Endodermal cell (in vitro differentiated cells): ENCODE measurements at places on chromosomes 11 and 22. TPM values are rescaled to one million over a fixed set of nuclear protein-coding genes. Genes with fewer than 3 reads are reported as not detected.

CD82 gene
- 1.7 to 5.1 TPM (median 3.5 TPM) in 3 replicates for total RNA-seq

DNA sequence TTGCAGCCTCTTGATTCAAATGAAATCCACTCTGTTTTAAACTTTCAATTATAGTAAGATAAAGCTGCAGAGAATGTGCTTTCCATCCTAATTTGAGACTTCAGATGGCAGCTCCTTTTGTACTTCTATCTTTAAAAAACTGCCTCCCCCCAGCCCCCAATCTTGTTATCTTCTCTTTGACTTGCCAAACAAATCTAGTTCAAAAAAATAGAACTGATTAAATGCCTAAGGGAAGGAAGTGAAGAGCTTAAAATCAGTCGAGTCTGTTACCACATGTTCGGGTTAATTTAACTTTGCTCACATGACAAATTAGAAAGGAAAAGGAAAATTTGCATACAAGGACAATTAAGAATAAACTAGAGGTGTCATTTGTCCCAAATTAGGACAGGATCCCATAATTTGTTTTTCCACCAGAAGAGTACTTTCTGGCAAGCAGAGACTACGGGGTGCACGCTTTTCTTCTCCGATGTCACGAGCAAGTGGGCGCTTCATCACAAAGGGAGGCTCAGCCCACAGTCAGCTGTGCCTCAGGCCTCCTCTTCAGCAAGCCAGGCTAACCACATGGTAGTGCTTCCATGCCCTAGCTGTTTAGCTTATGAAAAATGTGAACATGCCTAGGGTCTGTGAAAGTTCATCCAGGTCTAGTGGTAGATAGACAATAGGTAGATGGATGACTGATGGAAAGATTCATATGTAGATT is 69.0 kb upstream of the LDLRAD3 start:
- DNase-seq = no peak
- H3K36me3 ChIP-seq = no peaks in the 10 kb centered on the region
- no peak overlapping the region for H3K27ac ChIP-seq
- no peak overlapping the region for H3K4me3 ChIP-seq

DNA sequence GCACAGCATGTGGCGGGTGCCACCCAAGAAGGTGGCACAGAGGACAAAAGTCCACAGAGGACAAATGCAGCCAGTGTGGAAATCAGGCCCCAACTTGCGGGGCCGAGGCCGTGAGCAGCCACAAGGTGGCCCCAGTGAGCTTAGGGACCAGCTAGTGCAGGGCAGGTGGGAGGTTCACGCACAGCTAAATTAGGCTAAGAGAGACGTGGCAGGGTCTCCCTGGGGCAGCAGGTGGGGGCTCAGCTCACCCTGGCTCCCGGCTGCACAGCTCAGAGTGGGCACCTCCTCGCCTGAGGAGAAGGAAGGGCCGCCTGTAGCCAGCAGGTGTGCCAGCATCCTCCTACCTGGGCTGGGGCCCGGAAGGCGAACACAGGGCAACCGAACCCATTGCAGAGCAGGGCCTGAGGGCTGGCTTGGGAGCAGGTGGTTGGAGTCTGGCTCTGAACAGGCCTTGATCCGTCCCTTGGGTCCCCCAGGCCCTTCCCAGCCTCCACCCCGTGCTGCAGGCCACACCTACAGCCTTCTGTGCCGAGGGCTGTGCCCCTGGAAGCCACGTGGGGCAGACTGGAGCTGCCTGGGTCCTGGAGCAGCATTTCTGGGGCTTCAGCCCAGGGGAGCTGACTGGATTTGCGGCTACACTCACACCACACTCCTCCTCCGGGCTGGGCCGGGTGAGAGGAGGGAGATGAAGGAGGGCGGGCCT is 26.1 kb upstream of the CELSR1 start:
- H3K36me3 ChIP-seq = no peaks in the 10 kb centered on the region
- H3K27ac ChIP-seq = peak overlapping the region; percentile 4
- H3K4me3 ChIP-seq = no peak overlapping the region
- peak; percentile 92 for DNase-seq
- H3K4me1 ChIP-seq = no peaks in the 10 kb centered on the region

GRCh38 chr11:75342966-75343870 is 8.2 kb downstream of the ARRB1 start:
- no peak overlapping the region for H3K4me3 ChIP-seq
- H3K36me3 ChIP-seq = peaks cover 47% of the 10 kb centered on the region

DNA sequence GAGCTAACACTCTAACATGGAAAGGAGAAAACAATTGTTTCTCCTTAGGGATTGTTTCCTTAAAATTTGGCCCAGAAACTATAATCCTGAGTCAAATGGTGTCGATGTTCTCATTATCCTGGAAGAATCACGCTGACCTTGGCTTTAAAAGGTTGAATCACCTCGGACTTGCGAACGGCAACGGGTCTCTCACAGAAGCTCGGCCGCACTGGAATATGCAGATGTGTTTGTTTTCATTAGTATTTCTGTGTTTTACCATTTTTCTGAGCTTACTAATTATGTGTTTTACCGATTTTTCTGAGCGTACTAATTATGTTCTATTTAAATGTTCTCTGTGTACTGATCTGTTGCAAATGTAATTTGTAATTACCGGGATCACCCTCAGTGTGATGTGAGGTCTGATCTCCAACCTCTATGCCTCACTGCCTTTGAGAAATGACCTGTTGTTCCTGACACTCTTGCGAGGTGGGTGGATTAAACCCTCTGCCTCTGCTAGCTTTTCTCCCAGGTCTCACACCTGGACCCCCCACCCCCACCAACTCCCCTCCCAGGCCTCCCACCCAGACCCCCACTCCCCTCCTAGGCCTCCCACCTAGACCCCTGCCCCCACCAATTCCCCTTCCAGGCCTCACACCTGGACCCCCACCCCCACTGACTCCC is 38.3 kb upstream of the BRSK2 start:
- H3K4me3 ChIP-seq = no peak overlapping the region
- no peaks in the 10 kb centered on the region for H3K36me3 ChIP-seq
- H3K4me1 ChIP-seq = no peaks in the 10 kb centered on the region
- DNase-seq = peak; percentile 85

GRCh38 chr22:42800451-42801251 is 56.4 kb downstream of the ARFGAP3 start:
- peaks cover 5% of the 10 kb centered on the region for H3K4me1 ChIP-seq
- no peak overlapping the region for H3K4me3 ChIP-seq
- no peak overlapping the region for H3K27ac ChIP-seq

DNA sequence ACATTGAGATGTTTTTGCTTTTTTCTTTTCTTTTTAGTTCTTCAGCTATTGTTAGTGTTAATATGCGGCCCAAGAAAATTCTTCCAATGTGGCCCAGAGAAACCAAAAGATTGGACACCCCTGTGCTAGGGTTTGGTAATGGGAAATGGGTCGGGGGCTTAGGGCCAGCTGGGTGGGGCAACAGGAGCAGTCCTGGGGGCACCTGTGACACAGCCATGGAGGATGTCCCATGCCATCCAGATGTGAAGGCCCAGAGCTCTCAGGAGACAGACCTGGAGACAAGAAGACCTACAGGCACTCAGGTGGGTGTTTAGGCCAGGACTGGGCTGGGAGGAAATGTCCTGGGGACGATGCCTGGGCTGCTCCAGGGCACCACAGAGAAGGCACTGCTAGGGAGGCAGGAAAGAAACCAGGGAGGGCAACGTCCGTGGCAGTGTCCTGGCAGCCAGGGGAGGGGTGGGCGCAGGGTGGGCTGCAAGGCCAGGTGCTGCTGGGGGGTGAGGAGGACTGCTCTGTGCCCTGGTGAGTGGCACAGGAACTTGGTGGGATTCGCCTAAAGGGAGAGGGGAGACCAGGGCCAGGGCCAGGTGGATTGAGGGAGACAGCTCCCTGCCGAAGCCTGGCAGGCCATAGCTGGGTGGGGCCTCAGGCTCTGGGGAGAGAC is 21.4 kb downstream of the RELT start:
- no peak overlapping the region for H3K27ac ChIP-seq
- H3K4me3 ChIP-seq = no peak overlapping the region
- no peaks in the 10 kb centered on the region for H3K27me3 ChIP-seq
- no peaks in the 10 kb centered on the region for H3K36me3 ChIP-seq
- DNase-seq = peak; percentile 45
- peaks cover 7% of the 10 kb centered on the region for H3K4me1 ChIP-seq

- H3K27me3 ChIP-seq = no peaks in the 10 kb centered on the region
- H3K4me1 ChIP-seq = no peaks in the 10 kb centered on the region
- H3K27ac ChIP-seq = no peak overlapping the region
- H3K4me3 ChIP-seq = no peak overlapping the region
- no peak for DNase-seq
Observed at GRCh38 chr11:37951996-37952395, 1354.0 kb upstream of the RAG2 start.

- no peak overlapping the region for H3K27ac ChIP-seq
- no peaks in the 10 kb centered on the region for H3K4me1 ChIP-seq
- no peaks in the 10 kb centered on the region for H3K27me3 ChIP-seq
- no peaks in the 10 kb centered on the region for H3K36me3 ChIP-seq
Observed at GRCh38 chr11:40125054-40125453, 1334.4 kb downstream of the LRRC4C start.

DNA sequence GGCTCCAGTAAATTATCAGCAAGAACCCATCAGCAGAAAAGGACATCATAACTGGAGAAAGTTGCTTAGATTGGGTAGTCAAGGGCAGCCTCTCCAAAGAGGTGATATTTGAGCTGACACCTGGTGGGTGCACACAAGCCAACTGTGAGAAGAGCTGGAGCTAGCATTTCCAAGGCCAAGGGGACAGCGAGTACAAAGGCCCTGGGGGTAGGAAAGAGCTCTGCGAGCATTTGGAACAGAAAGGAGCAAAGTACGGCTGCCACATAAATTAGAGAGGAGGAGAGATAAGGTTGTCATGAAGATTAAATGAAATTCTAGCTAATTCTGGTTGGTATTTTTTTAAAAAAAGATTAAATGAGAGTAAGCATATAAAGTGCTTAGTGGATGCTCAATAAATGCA is 21.7 kb upstream of the SMCO4 start:
- DNase-seq = no peak
- no peak overlapping the region for H3K27ac ChIP-seq
- H3K36me3 ChIP-seq = no peaks in the 10 kb centered on the region

DNA sequence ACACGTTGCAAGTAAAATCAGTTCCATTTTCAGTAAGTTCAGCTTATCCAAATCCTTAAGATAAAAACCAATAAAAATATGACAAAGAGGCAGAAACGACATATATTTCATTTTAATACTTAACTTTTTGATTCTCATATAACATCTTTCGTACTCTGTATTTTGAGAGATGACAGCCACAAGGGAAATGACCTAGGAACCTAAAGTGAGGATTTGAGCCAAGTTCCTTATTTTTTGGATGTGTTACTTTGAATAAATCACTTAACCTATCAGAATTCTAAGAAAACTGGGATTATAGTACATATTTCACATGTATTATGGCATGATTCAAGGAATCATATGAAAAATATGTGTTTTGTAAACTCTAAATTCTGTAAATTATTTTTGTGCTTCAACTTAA is 143.6 kb upstream of the TRPC6 start:
- no peak overlapping the region for H3K4me3 ChIP-seq
- no peak for DNase-seq
- no peaks in the 10 kb centered on the region for H3K27me3 ChIP-seq
- no peak overlapping the region for H3K27ac ChIP-seq
- no peaks in the 10 kb centered on the region for H3K36me3 ChIP-seq

GRCh38 chr11:129798212-129798611 is 17.4 kb upstream of the TMEM45B start:
- H3K27ac ChIP-seq = no peak overlapping the region
- no peaks in the 10 kb centered on the region for H3K27me3 ChIP-seq
- H3K4me3 ChIP-seq = no peak overlapping the region
- H3K36me3 ChIP-seq = no peaks in the 10 kb centered on the region

DNA sequence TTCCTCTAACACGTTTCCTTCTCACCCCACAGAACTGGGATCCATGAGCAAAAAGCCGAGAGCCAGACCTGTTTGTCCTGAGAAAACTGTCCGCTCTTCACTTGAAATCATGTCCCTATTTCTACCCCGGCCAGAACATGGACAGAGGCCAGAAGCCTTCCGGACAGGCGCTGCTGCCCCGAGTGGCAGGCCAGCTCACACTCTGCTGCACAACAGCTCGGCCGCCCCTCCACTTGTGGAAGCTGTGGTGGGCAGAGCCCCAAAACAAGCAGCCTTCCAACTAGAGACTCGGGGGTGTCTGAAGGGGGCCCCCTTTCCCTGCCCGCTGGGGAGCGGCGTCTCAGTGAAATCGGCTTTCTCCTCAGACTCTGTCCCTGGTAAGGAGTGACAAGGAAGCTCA is 24.0 kb downstream of the CD5 start:
- H3K36me3 ChIP-seq = no peaks in the 10 kb centered on the region
- H3K4me1 ChIP-seq = no peaks in the 10 kb centered on the region
- no peak overlapping the region for H3K4me3 ChIP-seq

DNA sequence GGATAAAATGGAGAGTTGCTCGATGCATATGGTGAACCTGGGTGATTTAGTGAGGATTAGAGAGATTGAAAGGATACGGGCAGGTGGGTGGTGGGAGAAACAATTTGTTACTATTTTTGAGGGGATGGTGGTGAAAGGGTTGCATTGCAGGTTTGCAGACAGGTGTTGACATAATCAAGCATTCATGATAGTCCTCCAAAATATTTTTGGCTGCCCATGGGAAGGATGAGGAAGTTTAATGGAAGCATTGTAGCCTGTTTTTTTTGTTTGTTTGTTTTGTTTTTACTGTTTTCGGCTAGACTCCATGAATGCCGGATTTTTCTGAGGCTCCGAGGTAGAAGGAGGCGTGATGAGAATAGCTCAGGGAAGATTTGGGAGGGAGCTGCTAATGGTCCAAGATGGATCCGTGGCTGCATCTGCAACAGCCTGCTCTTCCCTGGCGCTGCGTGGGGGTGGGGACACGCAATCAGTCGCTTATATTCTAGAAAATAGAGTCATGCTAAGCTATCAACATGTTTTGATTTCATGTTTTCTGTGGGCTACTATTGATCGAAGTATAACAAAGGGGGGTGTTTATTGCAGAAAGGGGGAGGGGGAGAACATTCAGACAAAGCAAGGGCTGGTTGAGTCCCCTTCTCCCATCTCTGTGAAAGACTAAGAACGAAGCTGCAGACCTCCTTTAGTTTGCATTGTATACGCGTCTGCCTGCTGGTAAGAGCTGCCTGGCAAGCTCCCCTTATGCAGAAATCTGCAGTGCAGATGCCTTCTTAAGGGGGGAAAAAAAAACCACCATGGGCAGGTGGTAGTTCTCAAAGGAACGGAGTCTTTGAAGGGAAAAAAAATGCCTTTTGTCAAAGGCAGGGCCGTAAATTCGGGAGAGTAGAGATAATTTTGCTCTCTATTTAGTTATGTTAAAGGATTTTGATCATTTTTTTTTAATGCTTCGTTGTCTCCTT is 1.0 kb downstream of the RTN3 start:
- no peaks in the 10 kb centered on the region for H3K27me3 ChIP-seq
- H3K4me1 ChIP-seq = peaks cover 3% of the 10 kb centered on the region
- H3K36me3 ChIP-seq = no peaks in the 10 kb centered on the region
- peak; percentile 71 for DNase-seq
- peak overlapping the region; percentile 88 for H3K27ac ChIP-seq

GRCh38 chr11:17244046-17244445 is 32.5 kb upstream of the NUCB2 start:
- H3K27me3 ChIP-seq = no peaks in the 10 kb centered on the region
- no peak overlapping the region for H3K27ac ChIP-seq
- no peaks in the 10 kb centered on the region for H3K4me1 ChIP-seq
- no peaks in the 10 kb centered on the region for H3K36me3 ChIP-seq
